ENCODE measurements at places on chromosomes 11 and 22.

DNA sequence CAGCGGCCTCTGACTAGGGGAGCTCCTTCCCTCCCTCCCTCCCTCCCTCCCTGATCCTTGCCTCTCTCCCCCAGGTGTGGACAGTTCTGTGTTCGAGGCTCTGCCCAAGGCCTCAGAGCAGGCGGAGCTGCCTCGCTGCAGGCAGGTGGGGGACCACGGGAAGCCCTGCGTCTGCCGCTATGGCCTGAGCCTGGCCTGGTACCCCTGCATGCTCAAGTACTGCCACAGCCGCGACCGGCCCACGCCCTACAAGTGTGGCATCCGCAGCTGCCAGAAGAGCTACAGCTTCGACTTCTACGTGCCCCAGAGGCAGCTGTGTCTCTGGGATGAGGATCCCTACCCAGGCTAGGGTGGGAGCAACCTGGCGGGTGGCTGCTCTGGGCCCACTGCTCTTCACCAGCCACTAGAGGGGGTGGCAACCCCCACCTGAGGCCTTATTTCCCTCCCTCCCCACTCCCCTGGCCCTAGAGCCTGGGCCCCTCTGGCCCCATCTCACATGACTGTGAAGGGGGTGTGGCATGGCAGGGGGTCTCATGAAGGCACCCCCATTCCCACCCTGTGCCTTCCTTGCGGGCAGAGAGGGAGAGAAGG, 11.1 kb upstream of the POU2F3 start:
- DNase-seq = no peak

DNA sequence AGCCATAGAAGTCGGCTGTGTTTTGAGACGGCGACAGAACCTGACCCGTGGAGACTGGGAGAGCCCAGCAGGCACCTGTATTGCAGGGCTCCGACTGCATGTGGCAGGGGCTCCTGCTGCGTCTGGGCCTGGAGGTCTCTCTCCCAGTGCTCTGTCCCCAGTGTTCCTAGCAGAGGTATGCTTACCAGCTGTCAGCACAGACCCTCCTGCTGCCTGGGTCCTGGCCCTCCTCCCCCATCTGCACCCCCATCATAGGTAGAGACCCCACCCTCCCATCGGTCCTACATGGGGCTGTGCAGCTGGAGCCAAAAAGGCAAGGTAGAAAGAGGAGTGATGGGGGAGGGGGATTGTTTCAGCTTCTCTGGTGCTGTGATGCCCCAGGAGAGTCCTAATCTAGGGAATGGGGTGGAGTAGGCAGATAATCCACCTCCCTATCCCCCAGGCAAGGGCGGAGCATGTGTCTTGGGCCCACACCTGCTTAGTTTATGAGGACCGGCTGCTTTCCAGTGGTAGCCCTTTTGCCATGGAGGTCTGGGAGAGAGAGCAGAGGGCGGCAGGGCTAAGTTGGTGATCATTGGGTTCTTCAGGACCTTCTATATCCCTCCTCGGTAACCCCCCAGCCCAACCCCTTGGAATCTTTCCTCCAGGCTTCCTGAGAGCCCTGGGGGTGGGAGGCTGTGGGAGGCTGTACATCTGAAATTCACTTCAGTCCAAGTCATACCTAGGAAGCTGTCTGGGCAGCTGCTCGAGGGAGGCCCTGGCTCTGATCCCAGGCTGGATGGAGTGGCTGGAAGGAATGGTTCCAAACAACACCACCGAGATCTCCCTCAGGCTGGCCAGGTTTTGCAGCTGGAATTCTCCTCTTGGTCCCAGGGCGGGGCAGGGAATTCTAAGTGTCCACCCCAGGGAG, 5.3 kb downstream of the SLC7A4 start:
- no peak for DNase-seq

- DNase-seq = no peak
Measured at GRCh38 chr22:49481659-49482399, 345.8 kb downstream of the BRD1 start.

DNA sequence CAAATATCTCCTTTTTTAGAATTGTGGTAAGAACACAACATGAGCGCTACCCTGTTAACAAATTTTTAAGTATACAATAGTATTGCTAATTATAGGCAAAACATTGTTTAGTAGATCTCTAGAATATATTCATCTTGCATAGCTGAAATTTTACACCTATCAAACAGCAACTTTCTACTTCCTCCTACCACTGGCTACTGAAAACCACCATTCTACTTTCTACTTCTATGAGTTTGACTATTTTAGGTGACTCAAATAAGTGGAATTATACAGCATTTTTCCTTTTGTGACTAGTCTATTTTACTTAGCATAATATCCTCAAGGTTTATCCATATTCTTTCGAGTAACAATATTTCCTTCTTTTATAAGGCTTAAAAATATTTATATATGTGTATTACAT, 128.4 kb downstream of the FAM76B start:
- no peak for DNase-seq

DNA sequence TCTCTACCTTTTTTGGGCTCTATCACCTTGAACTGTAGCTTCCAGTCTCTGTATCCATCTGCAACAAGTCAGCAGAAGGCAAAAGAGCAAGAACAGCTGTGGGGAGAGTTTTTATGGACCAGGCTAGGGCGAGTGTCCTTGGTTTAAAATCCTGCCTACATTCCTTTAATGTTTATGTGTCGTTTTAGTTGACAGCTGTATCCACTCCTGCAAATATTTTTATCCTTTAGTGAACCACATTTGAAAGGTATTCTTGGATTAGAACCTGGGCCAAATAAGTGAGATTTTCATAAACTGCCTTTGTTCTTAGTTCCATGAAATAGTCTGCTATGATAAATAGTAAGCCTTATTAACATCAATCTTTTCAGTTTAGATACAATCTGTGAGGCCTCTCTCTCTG, 712.2 kb downstream of the ETS1 start:
- no peak for DNase-seq

GRCh38 chr11:29395555-29396072, 621.2 kb downstream of the KCNA4 start:
- DNase-seq = no peak

- no peak for DNase-seq
Measured at GRCh38 chr22:18093661-18094060, 15.9 kb downstream of the PEX26 start.

DNA sequence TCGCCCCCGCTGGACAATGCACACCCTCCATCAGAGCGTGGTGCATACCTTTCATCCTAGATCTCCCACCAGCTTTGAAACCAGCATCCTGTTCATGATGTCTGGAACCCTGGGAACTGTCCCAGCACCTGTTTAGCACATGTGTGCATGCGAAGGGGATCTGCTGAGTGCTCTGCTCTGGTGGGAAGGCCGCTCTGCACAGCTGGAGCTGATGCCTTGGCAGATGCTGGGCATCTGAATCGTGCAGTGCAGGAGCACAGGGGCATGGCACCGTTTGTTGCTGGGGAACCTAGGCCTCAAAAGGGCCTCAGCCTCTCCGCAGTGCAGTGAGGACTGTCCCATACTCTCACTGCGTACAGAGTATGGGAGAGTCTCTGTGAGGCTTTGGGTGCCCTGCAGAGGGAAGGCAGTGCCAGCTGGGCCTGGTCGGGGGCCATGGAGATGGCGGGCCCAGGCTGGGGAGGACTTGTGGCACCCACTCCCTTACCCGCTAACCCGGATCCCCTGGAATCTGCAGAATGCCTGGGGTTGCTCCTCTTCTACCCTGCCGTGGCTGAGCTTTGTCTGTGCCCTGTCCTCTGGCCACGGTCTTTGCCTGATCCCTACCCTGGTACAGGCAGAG, 72.9 kb upstream of the ATXN10 start:
- no peak for DNase-seq

GRCh38 chr11:83671289-83671688, 385.1 kb upstream of the CCDC90B start:
- DNase-seq = no peak

- no peak for DNase-seq
Measured at GRCh38 chr11:78244080-78244479, 55.4 kb downstream of the USP35 start.

- peak; percentile 35 for DNase-seq
Measured at GRCh38 chr11:3121416-3121815, 43.7 kb downstream of the OSBPL5 start.

Measured in activated naive CD4-positive, alpha-beta T cell treated with anti-CD3 and anti-CD28 coated beads, Interleukin-2, amount 50 U/mL, for 72 hours (primary cell).